ENCODE measurements at places on chromosomes 7 and 10.

DNA sequence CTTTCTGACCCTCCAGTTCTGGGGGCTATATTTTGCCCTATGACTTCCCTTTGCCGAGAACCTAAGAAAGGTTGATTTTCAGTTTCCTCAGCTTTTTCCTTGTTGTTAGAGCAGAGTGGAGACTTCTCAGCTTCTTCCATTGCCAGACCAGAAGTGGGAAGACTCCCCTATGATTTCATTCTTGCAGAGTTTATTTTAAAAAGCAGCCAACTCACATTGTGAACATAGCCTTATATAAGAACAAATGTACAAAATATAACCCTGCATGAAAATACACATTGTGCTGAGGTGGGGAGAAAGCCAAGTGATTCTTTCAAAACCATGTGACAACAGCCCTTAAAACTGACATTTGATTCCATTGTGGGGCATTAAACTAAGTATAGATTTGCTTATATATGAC, 33.8 kb upstream of the FZD8 start:
- no peak for DNase-seq

- DNase-seq, result no peak
Observed at GRCh38 chr10:72258617-72259016, 15.1 kb upstream of the DDIT4 start.

DNA sequence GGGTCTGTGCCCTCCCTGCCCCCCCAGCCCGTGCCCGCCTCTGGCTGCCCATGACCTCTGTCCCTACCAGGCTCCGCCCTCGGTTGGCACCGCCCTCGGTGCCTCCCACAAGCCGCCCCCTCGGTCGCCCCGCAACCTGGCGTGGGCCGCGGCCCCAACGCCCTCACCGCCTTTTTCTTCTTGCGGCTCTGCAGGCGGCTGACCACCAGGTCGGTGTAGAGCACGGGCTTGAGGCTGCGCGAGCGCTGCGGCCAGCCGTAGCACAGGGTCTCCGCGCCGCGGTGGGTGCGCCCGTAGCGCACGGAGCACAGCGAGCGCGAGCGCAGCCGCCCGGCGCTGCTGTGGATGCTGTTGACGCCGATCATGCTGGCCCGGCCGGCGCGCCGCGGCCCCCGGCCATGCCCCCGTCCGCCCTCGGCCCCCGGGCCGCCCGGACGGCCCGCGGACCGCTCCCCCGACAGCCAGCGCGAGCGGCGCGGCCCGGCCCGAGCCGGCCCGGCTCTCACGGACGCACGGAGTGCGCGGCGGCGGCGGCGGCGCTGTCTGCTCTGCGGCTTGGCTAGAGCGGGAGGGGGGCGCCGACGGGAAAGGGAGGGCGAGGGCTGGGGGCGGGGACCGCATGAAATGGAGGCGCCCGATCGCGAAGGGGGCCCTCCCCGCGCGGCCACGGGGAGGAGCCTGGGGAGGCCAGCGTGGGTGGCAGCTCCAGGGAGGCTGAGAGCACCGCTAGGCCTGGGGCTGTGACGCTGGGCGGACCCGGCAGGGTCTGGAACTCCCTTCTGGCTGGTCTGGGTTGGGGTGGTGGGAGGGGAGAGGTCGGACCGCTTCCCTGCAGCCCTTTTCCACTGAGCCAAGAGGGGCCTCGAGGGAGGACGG, 9.6 kb downstream of the PSD start:
- DNase-seq, result peak; percentile 69

GRCh38 chr7:68684996-68685395, 913.3 kb upstream of the AUTS2 start:
- DNase-seq, result no peak

GRCh38 chr7:19410691-19411090, 265.5 kb upstream of the FERD3L start:
- DNase-seq, result no peak
